ENCODE measurements at places on chromosomes 6 and 20.

DNA sequence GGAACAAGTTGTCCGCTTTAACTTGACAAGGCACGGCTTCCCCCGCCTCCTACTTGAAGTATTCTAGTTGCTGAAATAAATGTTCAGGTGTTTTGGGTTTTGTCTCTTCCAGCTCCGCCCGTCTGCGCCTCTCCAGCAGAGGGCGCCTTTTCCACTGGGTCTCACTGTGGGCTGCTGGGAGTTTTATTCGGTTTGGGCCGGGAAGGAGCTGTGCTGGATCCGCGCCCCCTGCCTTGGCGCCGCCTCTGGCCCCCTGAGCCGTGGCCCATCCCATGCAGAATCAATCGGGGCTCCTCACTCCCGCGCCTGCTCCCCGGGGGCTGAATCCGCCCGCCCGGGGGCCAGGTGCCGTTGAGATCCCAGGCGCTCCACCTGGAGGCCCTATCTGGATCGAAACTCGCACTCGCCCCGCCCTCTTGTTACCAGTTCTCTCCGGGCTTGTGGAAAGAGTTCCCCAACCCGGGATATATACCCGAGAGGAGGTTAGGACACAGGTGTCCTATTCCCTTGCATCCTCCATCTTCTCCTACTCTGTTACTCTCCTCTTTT lies 51.0 kb upstream of the TCF21 start:
- no peak for DNase-seq

GRCh38 chr6:166305562-166306117 lies 2.6 kb downstream of the PRR18 start:
- no peak for DNase-seq

DNA sequence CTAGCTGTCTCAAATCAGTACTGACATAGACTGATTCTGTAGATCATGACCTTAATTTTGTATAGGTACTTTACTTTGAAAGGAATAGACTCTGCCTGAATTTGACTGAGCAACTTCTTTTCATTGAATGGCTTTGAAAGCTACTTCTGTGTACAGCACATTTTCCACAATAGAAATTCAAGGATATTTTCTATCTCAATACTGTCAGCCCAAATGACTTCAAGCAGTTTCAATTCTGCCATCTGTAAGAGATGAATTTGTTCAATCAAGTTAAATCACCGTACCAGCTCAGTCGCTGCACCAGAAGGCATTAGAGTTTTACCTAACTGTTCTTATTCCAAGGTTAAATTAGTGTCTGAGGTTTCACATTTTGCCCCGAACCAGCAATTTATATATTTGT lies 107.0 kb upstream of the EYS start:
- DNase-seq: no peak

GRCh38 chr6:88855541-88856147 lies 107.8 kb downstream of the RNGTT start:
- DNase-seq: no peak

All from cerebellar nuclear complex (tissue), 1 donor.